Naive B cell (primary cell): ENCODE measurements at places on chromosomes 12 and 14. TPM values are rescaled to one million over a fixed set of nuclear protein-coding genes. Genes with fewer than 3 reads are reported as not detected.

KITLG gene
- not detected for polyA plus RNA-seq

MED13L gene
- 16.9 TPM for polyA plus RNA-seq

ACADS gene
- polyA plus RNA-seq, result 3.4 TPM

SSPN gene
- polyA plus RNA-seq, result 4.8 TPM

TBX3 gene
- not detected for polyA plus RNA-seq

CISTR gene
- not detected for polyA plus RNA-seq

BEST3 gene
- polyA plus RNA-seq, result not detected
